ENCODE measurements at places on chromosomes 2 and 18.

GRCh38 chr2:231900486-231900942, 25.7 kb downstream of the NPPC start:
- DNase-seq: no peak

DNA sequence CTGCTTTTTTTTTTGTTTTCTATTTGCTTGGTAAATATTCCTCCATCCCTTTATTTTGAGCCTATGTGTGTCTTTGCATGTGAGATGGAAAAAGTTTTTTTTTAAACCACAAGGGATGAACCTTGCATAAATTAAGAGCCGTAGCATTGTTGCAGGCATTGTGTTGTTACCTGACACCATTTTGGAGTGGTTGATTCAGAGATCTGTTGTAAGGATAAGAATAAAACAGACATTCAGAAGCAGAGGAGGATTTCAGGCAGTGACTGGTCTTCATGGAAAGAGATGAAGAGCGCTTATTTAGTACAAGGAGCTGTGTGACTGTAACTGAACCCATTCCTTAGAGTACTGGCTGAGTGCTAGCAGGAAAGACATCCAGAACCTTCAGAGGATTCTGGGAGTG, 101.2 kb downstream of the LTBP1 start:
- DNase-seq: no peak

- DNase-seq: no peak
Measured at GRCh38 chr2:196459539-196459938, 180.0 kb upstream of the CCDC150 start.

GRCh38 chr2:21787941-21788340, 664.2 kb downstream of the TDRD15 start:
- DNase-seq: no peak

DNA sequence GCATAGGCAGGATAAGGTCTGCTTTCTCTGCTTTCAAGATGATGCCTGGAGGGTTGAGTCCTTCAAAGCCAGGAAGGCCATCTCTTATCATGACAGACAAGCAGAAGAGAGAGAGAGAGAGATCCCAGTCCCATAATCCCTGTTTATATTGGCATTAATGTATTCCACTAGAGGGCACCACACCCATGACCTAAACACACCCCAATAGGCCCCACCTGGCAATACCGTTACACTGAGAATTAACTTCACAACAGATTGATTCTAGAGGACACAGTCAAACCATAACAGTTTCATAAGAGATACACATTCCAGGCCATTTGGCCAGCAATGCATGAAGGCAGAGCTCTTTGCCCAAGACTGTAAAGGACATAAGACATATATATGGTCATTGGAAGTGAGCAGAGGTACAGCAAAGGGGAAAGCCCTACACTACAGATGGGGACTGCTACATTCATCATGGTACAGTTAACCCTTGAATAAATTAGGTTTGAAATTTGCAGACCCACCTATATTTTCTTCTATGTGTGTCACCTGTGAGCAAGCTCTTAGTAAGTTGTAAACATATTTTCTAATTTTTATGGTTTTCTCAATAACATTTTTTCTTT, 1516.1 kb downstream of the RPIA start:
- DNase-seq: no peak

DNA sequence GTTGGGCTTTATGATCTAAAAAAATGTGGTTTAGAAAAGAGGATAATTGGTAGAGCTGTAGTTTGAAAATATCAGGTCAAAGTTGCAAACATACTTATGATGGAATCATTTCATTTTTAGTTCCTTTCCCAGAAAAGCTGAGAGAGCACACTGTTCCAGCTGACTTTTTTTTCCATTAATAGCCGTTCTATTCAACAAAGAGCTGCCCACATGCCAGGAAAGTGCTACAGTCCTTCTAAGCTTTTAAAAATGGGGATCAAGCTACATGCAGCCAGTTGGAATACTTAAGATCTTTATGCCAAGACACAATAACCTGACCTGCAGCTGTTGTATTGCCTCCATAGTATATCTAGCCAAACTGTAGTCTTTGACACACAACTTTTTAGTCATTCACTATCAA, 111.5 kb downstream of the GALNT3 start:
- DNase-seq: no peak

DNA sequence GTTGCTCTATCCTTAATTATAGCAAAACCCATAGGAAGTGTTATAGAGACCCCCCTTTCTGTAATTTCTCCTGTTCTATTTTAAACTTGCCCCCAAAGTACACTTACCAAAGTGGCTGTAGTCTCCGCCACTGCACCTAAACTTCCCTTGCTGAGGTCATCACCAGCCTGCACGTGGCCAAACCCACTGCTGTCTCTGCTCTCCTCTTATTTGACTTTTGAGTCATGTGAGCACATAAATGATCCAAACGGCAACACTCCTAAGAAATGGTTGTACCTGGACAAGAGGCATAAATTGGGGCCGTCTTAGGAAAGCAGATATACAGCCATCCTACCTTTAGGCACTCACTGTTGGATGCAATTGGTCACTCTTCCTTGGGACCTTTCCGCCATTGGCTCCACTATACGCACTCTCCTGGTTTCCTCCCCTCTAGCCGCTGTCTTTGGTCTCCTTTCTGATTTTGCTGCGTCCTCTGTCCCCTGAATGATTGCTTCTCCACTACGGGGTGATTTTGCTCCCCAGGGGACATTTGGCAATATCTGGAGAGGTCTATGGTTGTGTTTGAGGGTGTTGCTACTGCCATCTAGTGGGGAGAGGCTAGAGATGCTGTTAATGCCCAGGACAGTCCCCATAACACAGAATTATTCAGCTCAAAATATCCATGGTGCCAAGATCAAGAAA, 19.2 kb upstream of the IL36G start:
- peak; percentile 25 for DNase-seq

DNA sequence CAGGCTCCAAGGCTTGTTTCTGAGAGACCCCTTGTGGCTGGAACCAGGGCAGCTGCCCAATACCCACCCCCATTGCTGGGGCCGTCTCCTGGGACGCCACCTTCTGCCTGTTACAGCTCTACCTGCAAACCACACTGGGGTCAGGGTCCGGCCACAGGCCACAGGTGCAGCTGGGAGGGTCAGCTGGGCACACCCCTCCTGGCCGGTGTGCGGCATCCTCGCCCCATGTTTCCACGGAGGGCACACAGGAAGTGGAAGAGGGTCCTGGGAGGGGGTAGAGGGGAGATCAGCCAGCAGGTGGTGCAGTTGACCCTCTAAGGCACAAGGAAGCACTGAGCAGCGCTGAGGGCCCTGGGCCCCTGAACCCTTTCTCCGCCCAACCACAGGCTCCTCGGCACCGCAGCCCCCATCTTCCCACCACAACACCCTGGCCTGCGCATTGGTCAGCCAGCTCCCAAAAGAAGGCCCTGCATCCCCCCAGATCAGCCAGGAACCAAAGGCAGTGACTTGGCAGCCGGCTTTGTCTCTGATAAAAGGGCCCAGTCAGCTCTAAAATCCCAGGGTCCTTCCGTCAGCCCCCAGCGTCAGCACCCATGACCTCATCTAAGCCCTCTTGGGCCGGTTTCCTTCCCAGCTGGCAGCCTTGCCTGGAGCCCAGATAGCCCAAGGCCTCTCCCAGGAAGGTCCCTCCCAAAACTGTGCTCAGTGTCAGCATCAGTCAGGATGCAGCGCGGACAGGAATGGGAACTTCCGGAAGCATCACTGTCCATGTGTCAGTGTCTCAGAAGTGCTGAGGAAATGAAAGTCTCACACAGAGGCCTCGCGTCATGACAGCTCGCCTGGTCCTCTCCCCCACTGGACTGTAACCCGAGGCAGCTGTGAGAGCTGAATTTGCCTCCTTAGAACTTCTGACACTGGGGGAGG, 1.7 kb downstream of the ERFE start:
- no peak for DNase-seq

GRCh38 chr18:54950221-54950620, 9.0 kb downstream of the CCDC68 start:
- DNase-seq: peak; percentile 32

GRCh38 chr2:207394812-207395534, 134.8 kb upstream of the CREB1 start:
- no peak for DNase-seq

GRCh38 chr2:187774551-187775071, 220.4 kb upstream of the TFPI start:
- no peak for DNase-seq

- DNase-seq: no peak
Measured at GRCh38 chr2:75489721-75490120, 71.0 kb downstream of the EVA1A start.

DNA sequence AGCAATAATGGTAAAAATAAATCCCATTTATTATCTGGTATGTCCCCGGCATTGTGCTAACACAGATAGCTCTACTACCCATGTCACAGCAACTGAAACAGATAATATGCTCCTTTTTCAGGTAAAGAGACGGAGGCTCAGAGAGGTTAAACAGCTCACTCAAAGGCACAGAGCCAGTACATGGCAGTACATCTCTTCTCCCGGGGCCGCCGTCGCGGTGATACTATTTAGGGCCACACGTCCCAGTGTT, 693 bp upstream of the PDK1 start:
- no peak for DNase-seq

- no peak for DNase-seq
Measured at GRCh38 chr2:222391743-222392285, 32.5 kb upstream of the SGPP2 start.

DNA sequence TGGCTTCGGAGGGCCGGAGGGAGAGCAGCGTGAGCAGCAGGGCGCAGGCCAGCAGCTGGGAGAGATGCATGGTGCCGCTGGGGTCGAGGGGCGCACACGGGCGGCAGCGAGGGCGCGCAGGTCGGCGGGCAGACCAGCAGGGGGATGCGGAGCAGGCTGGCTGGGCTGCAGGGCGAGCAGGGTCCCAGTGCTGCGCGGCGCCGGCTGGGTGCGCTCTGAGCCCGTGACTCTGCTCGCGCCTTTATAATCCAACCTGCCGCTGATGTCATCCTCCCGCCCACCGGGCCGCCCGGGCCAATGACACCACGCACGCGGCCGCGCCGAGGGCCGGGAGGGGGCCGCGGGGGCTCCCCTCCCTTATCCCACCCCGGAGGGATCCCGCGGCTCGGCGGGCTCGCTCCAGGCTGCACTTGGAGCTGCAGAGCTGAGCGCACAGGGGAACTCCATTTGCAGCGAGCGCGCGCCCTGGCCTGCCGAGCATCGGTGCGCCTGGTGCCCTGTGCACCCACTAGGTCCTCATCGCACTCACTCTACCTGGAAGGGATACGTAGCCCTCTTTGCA, at the start of gene NPPC:
Gene NPPC, minus strand, starts transcription at position 217 of the 562 bp plus-strand sequence. Its CDS starts 147 bp downstream, at position 70.
- DNase-seq: peak; percentile 39

GRCh38 chr2:128314348-128315121, 4.1 kb downstream of the HS6ST1 start:
- DNase-seq: no peak

DNA sequence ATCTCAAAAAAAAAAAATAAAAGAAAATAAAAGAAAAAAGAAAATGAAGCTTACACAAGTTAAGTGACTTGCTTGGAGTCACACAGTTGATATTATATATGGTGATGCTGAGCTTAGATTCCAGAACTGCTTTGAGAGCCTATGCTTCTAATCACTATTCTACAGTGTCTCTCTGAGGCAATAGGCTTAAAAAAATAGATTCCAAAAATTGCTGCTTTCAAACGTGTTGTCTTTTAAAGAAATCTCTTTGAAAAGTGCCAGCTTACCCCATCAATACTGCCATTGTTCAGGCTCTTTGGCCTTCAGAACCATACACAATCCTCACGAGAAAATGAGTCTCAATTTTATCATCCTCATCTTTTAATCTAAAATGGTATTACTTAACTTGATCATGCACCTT, 102.6 kb downstream of the CDK15 start:
- DNase-seq: no peak

DNA sequence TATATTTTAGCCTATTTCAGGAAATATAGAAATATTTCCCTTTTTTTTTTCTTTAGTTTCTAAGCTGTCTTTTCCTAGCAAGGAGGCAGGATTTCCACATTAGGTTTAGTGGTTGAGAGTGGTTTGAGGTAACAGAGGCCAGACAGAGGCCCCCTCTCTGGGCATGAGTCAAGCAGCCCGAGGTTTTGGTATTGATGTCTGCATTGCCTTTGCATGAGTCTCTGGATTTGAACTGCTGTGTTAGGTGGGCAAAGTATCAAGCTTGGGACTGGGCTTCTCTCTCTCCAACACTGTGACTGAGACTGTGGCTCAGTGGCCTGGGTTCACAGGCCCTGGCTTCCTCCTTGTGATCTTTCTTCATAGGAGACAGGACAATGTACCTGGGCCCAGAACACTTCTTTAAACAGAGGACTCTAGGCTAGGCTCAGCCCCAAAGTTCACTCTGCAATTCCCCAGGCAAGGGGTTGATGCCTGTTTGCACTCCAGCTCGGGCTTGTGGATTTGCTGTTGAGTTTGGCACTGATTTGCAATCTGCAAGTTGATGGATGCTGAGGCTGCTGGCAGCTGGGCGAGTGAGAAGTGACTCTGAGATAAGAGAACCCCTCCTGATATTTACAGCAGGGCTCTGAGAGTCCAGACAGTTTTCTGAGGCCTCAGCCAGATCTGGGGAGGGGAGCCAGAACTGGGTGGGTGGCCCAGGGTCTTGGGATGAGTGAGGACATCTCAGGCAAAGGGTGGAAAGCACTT, 271.2 kb downstream of the EN1 start:
- no peak for DNase-seq

DNA sequence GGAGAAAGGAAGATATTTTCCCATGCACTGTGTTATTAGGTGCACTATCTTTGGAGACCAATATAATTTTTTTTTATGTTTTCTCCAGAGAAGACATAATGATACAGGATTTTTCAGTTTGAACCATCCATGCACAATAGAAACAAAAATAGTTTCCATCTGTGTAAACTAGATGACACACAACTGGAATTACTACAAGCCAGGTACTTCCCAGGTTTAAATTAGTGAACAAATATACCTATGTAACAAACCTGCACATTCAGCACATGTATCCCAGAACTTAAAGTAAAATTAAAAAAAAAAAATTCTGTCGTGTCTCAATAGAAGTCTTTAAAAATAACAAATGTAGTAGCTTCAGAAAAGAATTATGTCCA, 1616.8 kb upstream of the ACVR2A start:
- no peak for DNase-seq

DNA sequence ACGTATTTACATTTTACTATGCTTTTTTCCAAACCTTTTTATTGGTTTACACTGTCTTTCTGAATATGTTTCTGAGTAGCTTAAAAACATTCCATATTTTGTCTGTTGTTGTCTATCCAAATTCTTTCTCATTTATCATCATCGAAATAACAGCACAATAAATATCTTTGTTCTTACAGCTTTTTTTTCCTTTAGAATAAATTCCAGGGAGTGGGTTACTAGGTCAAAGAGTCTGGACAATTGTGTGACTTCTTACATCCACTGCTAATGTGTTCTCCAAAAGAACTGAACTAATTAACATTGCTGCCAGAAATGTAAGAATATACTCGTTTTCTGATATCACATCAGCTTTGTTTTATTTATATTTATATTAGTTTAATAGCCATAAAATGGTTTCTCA, 59.4 kb downstream of the ANKRD44 start:
- DNase-seq: no peak

DNA sequence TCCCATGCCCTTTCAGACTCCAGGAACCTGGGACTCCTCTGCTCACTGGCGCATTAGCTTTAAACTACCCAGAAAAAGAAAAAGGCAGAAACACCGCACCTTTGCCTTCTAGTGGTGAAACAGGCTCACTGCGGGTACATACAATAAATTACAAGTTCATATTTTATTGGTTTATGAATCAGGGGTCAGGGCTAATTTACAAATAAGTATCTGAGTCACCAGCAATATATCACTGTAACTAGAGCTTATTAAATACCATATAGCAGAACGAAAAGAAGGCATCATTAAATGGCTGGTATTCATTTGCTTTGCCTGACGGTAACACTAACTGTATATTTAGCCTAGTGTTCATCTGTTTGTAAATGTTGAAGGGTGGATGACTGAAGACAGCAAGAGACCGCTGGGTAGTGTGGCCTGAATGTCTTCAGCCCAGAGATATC, 26.9 kb upstream of the DTNB start:
- DNase-seq: peak; percentile 10

Measured in DMS153 (cell line).